ENCODE measurements at places on chromosomes 7 and 10.

GRCh38 chr10:15805395-15806058, 54.8 kb downstream of the MINDY3 start:
- DNase-seq, result no peak

GRCh38 chr7:50824882-50825281, 42.2 kb upstream of the GRB10 start:
- no peak for DNase-seq

GRCh38 chr10:44974628-44975430, 3.8 kb downstream of the DEPP1 start:
- DNase-seq, result peak; percentile 54

- DNase-seq, result peak; percentile 23
Measured at GRCh38 chr10:60646966-60647796, 131.1 kb upstream of the CDK1 start.

DNA sequence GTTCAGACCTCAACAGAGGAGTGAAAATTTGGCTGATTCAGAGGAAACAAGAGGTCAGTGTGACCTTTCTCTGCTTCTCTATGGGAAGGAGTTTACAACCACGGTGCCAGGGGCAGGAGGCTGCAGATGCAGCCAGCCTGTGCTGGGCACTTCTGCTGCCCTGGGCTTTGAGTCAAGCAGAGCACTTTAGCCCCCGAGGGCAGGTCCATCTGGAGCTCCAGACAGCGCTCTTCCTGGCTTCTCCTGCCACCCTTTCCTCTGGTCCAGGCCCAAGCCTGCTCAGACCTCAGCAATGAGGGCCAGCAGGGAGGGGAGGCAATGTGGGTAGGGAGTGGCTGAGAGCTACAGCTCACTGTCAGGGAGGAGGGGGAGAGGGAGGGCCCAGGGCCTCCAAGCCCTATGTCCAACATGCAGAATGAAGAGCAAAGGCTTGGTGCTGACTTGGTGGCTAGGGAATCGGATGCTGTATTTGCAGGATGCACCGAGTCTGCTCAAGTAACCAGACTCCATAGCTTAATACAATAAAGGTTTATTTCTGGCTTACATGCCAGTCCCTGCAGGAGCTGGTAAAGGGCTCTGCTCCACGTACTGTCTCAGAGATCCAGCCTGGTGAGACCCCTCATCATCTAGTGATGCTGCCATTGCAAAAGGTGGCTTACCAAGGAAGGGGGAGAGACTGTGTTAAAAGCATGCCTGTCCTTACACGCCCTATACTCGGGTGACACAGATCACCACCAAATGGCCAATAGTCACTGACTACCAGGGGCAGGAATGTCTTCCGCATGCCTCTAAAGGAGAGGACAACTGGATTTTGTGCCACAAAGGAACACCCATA, 481.6 kb downstream of the RPS24 start:
- no peak for DNase-seq

GRCh38 chr7:7157177-7157886, 25.0 kb upstream of the C1GALT1 start:
- DNase-seq, result no peak

DNA sequence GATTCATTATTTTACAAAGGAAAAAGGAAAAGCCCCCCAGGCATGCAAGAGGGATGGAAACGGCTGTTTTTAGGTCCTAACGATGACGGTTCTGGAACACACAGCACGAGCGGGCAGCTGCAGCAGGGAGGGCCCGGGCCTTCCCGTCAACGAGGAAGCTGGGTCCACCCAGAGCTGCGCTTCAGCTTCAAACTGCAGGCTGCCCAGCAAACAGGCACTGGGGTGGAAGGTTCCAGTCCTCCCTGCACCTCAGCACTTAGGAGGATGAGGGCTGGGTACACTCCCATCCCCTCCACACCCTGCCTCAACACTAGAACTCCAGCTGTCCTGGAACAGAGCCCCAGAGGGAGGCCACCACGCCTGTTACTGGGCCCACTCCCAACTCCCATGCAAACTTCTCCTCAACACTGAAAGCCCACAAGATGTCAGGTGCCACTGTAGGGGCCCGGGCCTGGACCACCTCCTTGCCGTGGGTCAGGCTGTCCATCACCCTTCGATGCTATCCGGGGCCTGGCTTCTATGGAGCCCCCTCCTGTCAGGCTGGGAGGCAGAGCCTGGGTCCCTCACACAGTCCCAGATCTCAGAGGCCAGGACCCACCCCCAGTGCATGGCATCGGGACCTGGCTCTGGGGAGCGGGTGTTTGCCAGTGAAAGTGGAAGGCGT, 33.0 kb downstream of the PAPOLB start:
- DNase-seq, result no peak
